Nephron progenitor cell (in vitro differentiated cells): ENCODE measurements at places on chromosomes 1 and 21.
A peak's percentile ranks its signal among the peaks of the same experiment; 100 is the strongest.

GRCh38 chr1:24206083-24206464, 19.0 kb upstream of the IFNLR1 start:
- no peak for DNase-seq

DNA sequence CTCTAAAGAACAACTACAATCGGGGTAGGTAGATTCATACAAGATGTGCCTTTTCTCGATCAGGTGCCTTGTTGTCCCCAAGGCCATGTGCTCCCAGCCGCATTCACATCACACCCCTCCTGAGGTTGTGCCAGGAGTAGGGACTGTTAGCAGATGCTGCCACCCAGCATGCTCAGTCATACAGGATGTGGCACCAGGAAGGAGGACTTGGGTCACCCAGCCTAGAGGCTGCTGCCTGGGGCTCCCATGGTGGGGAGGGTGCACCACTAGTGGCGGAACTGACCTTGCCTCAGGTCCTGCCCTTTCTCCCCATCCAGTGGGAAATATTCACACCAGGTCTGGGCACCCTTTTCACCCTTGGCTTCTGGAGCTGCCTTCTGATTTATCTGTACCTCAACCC, 8.3 kb downstream of the TEX35 start:
- DNase-seq: no peak

GRCh38 chr21:29256126-29256910, 42.4 kb upstream of the BACH1 start:
- no peak for DNase-seq

GRCh38 chr21:43318841-43319781, 107.8 kb downstream of the SIK1 start:
- no peak for DNase-seq

GRCh38 chr1:29581256-29581655, 344.9 kb downstream of the PTPRU start:
- no peak for DNase-seq

DNA sequence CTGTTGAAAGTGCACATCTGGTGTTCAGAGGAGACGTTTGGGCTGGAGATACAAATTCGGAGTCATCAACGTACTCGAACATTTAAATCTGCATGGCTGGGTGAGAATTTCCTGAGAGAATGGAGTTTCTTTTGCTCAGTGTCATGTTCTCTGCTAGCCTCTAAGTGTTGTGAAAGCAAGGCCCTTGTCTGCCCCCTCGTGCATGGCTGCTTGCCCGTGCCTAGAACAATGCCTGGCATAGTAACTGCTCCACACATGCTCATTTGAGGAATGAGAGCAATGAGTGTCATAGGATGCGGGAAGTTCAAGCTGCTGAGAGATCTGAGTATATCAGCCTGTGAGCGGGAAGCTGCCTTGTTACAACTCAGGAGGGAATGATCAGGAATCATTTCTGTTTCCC, 171.1 kb upstream of the CSF3R start:
- no peak for DNase-seq

GRCh38 chr1:83515578-83516154, 483.3 kb downstream of the TTLL7 start:
- DNase-seq: no peak

GRCh38 chr1:34380526-34381124, 203.9 kb downstream of the C1orf94 start:
- no peak for DNase-seq

GRCh38 chr1:53636621-53637171, 102.3 kb downstream of the GLIS1 start:
- DNase-seq: no peak

GRCh38 chr21:30555095-30555494, 6.0 kb downstream of the KRTAP19-7 start:
- no peak for DNase-seq

DNA sequence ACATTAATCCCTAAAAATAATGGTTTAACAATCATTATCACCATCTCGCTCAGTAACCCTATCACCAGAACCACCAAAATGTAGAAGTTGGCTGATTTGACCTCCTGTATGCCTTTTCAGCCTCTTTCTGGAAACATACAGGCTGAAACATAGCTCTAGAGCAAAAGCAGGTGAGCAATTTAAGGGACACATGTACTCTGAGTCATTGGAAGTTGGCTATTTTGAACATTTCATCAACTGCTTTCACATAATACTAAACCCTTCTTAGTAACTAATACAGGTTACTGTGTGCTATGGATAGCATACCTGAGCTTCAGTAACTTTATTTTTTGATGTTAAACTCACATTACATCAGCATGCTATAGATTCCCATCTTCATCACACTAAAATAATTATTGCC, 19.8 kb upstream of the DDAH1 start:
- no peak for DNase-seq

DNA sequence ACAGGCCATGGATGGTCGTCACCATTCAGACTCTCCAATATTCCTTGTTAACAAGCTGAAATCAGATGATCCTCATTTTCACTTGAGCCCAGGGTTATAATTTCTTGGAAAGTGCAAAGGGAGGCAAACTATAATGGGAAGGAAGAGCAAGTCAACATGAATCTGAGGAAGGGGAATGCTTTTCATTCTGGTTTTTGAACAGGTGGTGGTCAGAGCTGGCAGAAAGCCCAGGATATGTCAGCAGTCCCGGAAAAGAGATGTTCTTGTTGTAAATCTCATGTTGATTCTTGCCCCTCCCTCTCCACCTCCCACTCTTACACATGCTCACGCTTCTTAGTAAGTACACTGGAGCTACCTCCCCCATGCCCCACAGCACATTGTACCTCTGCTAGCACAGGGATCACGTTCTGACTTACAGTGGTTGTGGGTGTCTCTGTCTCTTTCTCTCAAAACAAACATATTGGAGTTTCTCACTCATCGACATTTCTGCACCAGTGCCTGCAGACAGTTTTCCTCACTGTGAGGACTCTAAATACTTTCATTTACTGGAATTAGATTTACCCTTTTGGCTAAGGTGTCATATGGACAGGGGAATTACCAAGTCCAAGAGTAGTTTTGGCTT, 77.6 kb downstream of the XCL2 start:
- DNase-seq: peak; percentile 27

DNA sequence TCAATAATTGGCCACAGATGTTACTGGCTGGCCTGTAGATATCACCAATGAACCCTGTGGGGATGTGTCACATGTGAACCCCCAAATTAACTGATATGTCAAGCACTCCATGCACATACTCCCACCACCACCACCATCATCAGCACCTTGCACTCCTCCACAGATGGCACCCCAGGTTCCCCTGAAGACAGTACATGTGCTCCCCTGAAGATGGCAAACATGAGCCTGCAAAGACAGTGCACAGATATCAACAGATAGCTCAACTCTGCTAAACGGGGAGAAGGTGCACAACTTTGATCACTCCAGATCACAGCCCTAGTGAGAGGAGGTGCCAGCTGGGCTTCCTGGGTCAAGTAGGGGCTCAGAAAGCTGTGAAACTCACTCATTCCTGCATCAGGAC, 74.4 kb downstream of the CLCA4 start:
- DNase-seq: no peak

DNA sequence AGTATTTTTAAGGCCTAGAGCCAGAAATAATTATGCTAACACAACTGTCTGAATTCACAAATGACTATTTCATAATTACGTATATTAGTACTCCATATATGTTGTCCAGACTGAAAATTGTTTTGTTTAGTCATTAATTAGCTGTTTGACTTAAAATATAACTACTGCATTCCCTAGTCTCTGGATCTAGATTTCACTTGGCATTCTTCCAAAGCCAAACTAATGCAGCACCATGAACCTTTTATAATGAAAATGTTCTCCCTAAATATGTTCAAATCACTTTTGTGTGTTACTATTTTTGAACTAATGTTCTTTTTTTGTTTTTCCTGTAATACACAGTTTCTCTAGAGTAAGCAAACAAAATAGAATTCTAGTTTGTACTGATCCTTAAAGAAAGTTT, 46.1 kb downstream of the CAMTA1 start:
- no peak for DNase-seq

DNA sequence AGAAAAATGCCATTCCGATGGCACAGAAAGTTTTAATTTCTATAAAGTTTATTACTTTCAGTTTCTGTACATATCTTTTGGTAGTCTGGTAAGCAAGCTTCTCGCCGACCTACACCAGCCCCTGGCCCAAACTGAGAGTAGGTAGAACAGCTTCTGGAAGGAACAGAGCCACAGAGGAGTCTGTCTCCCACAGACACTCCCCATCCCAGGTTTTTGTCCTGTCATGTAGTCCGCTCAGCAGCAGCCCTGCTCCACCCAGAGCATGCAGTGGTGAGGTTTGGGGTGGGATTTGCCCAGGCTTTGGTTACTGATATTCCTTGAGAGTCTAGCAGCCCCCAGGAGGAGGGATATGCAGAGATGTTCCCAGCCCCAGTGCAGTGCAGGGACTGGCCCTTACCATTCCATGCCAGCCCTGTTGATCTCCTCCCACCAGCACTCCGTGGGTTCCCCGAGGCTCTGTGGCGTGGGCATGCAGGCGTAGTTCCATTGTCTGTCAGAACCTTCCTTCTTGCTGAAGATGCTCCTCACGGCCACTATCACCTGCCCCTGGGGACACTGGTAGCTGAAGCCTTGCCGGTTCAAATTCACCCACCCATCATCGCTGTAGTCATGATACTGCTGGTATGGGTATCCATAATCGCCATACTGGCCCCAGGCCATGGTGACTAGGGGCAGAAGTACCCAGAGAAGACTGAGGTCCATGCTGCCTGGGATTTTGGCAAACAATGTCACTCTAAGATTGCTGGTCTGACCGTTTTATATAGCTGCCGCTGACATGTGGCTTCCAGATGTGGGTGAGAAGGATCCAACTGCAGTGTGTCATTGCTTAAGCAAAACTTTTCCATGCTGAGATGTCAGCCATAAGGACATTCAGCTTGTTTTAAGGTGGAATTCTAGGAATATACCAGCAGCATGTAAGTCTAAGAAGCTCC, at the start of gene DPT:
TSS of gene DPT (minus strand) at position 734 of the 932 bp plus-strand sequence. CDS start at position 702, 32 bp downstream.
- DNase-seq: no peak

- peak; percentile 54 for DNase-seq
Measured at GRCh38 chr1:37323486-37324377, 150.6 kb upstream of the ZC3H12A start.

GRCh38 chr1:19461220-19461554, 24.2 kb downstream of the CAPZB start:
- no peak for DNase-seq

DNA sequence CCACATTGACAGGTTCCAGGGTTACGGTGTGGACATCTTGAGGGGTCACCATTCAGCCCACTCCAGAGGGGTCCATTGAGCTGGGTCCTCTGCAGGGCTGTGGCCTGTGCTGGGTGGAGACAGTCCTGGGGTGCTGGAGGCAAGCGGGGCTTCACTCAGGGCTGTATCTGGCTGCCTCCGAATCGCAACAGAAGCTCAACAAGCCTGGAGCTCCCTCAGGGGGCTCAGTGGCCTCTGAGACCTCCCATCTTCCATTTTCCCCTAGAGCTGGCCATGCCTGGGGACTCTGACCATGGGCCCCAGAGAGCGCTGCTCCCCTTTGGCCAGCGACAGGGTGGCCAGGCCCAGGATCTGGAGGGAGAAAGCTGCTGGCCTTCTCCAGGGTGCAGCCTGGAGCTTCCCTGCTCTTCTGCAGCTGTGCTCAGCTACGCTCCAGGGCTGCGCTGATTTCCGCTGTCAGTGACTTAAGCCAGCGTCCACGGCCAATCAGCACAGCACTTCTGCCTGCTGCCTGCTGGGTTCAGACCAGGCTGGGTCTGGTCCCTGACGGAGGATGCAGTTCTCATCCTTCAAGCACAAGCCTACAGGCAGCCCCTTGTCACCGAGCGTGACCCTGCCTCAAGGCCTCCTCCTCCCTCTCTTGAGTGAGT, 45.0 kb upstream of the ADARB1 start:
- DNase-seq: peak; percentile 59

DNA sequence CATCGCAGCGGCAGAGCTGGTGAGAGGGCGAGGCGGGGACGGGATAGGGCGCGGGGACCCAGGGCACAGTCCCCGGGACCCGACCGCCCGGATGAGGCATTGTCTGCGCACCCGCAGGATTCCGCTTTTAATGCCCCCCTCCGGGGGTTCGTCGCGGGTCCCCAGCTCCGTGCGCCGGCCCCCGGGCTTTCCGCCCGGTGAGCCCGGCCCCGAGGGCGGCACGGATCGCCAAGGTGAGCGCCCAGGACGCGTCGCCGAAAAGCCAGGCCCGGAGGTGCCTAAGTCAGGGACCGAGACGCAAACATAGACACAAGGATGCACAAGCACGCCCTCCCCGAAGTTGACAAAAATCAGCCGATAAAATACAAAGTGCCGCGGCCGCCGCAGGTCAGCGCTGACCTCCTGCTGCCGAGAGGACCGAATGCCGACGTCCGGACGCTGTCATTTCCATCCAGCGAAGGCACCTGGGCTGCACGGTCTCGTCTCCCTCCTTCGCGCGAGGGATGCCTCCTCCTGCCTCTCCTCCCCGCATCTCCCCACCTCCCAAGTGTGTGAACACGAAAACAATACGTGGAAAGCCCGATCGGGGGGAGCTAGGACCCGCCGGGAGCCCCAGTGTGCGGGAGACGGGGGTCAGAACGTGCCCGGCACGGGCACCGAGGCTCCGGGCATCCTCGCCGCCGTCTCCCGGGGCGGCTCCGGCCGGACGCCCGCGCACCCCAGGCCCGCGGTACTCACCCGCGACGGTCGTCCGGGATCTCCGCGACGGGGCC, 101.1 kb upstream of the SOD1 start:
- DNase-seq: peak; percentile 61

- no peak for DNase-seq
Measured at GRCh38 chr1:63203641-63204040, 118.7 kb upstream of the FOXD3 start.

- DNase-seq: peak; percentile 7
Measured at GRCh38 chr1:104136621-104137020, 386.9 kb downstream of the AMY1C start.

DNA sequence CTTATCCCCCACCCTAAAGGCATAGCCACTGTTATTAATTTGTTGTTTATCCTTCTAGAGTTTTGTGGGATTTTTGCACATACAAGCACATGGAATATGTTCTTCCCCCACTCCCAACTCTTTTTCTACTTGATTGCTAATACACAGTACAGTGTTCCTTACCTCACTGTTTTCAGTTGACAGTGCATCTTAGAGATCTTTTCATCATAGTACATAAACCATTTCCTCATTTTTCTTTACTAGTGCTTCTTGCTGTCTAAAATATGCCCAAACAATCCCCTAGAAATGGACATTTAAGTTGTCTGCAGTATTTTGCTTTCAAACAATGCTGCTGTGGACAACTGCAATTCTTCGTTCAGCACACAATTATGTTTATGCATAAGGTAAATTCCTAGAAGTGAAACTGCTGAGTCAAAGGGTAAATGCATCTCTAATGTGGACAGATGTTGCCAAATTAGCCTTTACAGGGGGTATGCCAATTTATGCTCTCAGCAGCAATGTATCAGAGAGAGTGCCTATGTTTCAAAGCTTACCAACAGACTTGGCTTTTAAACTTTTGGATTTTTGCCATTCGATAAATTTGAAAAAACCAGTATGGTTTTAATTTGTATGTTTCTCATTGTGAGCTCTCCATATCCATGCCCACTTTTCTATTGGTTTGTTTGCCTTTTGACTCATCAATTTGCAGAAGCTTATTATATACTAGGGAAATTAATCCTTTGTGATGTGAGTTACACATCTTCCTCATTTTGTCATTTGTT, 132.6 kb downstream of the MRPS6 start:
- DNase-seq: no peak

GRCh38 chr1:25649505-25650288, 33.1 kb downstream of the MAN1C1 start:
- peak; percentile 57 for DNase-seq
